ENCODE measurements at places on chromosomes 13 and 19.

GRCh38 chr19:55423225-55424005 is 15.8 kb upstream of the UBE2S start:
- no peak for DNase-seq

DNA sequence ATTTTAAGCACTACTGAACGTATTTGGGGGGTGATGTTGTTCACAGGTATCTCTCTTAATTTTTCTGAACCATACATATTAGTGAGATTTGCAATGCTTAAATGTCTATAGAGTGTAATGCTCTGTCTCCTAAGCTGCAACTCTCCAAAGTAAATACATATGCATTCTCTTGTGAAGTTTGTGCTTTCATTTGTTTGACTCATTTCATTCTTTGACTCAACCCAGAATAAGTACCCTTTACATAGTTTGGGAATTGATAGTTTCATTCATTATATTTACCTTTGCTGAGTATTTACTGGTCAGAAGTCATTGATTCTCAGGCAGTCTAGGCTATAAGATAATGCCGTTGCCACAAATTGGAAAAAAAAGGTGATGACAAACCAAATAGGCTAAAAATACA is 406.9 kb downstream of the FGF9 start:
- no peak for DNase-seq

DNA sequence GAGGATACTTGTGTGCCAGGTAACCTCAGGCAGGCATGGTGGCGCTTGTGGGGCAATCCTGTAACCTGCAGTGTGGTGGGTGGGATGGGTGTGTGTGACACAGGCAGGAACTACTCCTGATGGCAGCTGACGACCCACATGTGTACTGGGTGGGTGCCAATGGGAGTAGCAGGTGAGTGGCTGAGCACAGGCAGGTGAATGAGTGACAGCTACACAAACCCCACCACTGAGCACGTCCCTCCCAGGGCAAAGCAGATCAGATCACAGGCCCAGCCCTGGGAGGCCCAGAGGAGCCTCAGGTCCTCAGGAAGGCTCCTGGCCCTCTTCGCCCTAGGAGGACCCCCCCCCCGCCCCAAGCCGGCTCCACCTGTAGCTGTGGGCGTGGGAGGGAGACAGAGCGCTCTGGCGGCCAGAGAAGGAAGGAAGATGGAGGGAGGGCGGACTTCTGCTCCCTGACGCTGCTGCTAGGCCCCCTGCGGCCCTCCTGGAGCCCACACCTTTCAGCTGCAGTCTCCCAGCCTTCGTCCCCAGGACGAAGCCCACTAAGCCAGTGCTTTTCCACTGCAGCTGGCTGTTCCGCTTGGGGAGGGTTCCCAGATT is 1.3 kb upstream of the ZNF181 start:
- peak; percentile 15 for DNase-seq

GRCh38 chr19:6744381-6745301 is 5.2 kb downstream of the TRIP10 start:
- DNase-seq, result no peak
